Lung (tissue), 17 donors: ENCODE measurements at places on chromosomes 4 and X. TPM values are rescaled to one million over a fixed set of nuclear protein-coding genes. Genes with fewer than 3 reads are reported as not detected.
A peak's percentile ranks its signal among the peaks of the same experiment; 100 is the strongest.

GRCh38 chr4:2350982-2351381 lies 67.5 kb downstream of the ZFYVE28 start:
- no peak overlapping the region for H3K27ac ChIP-seq
- H3K27me3 ChIP-seq, result no peaks in the 10 kb centered on the region
- no peaks in the 10 kb centered on the region for H3K4me1 ChIP-seq
- H3K4me3 ChIP-seq, result no peak overlapping the region
- no peaks in the 10 kb centered on the region for H3K36me3 ChIP-seq

ASIC5 gene
- total RNA-seq, result not detected

DNA sequence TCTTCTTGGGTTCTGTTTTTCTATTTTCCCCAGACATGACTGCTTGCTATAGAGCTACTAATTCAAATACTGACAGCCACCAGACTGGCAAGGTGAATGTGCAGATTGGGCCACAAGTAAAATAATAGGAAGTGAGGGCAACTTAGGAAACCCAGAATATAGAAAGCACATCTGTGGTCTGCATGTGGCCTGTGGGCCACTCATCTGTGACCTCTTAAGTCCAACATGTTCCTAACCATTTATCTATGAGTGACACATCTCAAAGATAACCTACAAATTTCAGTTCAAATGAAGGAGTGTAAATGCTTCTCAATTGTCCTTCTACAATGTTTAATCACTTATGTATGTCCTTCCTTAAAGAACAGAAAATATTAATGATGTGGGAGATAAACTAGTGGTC lies 128.9 kb downstream of the REELD1 start:
- H3K4me1 ChIP-seq, result no peaks in the 10 kb centered on the region
- no peak overlapping the region for H3K27ac ChIP-seq
- no peak overlapping the region for H3K4me3 ChIP-seq

LIAS gene
- total RNA-seq, result 9.8 TPM

GRCh38 chr4:52566136-52567031 lies 92.7 kb downstream of the USP46 start:
- no peaks in the 10 kb centered on the region for H3K36me3 ChIP-seq
- H3K4me3 ChIP-seq, result no peak overlapping the region
- H3K27me3 ChIP-seq, result no peaks in the 10 kb centered on the region
- H3K27ac ChIP-seq, result no peak overlapping the region

GRCh38 chr4:2408401-2408958 lies 10.0 kb downstream of the ZFYVE28 start:
- no peak overlapping the region for H3K27ac ChIP-seq
- H3K4me3 ChIP-seq, result no peak overlapping the region
- no peaks in the 10 kb centered on the region for H3K36me3 ChIP-seq
- peaks cover 10% of the 10 kb centered on the region for H3K4me1 ChIP-seq
- H3K27me3 ChIP-seq, result no peaks in the 10 kb centered on the region

PDZD4 gene
- total RNA-seq, result 8.1 TPM

DNA sequence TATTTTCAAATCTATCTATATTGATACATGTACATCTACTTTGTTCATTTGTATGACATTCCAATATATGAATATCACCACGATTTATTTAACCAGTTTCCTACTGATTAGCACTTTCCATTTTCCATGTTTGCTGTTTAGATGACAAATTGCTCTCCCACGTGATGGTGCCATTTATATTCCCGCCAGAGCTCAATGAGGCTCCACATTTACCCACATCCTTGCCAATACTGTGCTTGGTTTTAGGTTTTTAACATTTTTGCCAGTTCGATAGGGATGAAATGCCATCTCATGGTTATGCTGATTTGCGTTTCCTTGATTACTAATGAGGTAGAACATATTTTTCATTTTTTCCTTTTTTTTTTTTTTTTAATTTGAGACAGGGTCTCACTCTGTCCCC lies 86.7 kb upstream of the TRIM2 start:
- H3K27me3 ChIP-seq, result no peaks in the 10 kb centered on the region
- DNase-seq, result no peak
- no peaks in the 10 kb centered on the region for H3K4me1 ChIP-seq
- H3K27ac ChIP-seq, result no peak overlapping the region

- no peak overlapping the region for H3K27ac ChIP-seq
- H3K4me3 ChIP-seq, result no peak overlapping the region
- H3K4me1 ChIP-seq, result no peaks in the 10 kb centered on the region
Measured at GRCh38 chr4:16916719-16917337, 18.4 kb upstream of the LDB2 start.

DNA sequence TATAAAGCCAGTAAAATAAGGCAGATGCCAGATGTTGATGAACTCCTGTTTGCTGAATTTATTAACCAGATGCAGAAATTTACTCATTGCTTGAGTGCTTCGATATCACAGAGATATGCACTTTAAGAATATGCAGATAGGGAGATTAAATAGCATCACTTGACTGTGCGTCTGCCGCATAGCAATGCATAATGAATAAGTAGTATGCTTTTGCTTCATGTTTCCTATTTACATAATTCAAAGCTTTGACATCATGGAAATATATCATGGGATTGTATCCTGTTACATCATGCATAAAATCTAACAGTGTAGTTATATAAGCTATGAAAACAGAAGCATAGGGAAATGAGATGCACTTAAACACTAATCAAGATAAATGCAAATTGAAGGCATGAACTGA lies 45.9 kb downstream of the VEGFC start:
- peaks cover 3% of the 10 kb centered on the region for H3K4me1 ChIP-seq
- no peak for DNase-seq
- no peak overlapping the region for H3K27ac ChIP-seq
- no peaks in the 10 kb centered on the region for H3K36me3 ChIP-seq
- no peaks in the 10 kb centered on the region for H3K27me3 ChIP-seq

CUL4B gene
- 32.2 TPM for total RNA-seq

DNA sequence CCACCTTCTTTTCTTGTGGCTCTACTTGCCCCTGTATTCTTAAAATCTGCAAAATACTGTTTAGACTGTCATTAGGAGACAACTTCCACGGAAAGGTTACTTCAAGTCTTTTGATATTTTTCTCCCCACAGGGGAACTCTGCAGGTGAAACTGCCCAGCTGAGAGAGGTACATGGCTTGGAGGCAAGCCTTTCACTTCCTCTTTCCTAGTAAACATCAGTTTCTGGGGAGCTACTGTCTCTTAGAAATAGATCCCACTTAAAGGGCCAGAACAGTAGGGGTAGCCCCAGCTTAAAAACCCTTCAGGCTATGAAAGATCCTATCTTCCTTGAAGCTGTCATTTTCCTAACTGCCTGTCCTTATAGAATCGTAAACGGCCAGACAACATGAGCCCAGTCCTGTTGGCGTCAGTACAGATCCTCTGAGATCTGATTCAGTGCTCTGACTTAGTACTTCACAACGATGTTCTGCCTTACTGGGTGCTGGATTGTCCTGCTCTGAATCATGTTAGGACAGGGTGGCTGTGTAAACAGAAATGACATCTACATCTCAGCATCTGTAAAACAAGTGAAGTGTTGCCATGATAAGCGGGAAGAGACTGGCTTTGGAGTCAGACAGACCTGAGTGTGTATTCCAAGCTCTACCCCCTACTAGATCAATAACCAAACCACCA lies 102.1 kb downstream of the ITIH6 start:
- no peaks in the 10 kb centered on the region for H3K36me3 ChIP-seq
- H3K27me3 ChIP-seq, result no peaks in the 10 kb centered on the region
- DNase-seq, result peak; percentile 7

DNA sequence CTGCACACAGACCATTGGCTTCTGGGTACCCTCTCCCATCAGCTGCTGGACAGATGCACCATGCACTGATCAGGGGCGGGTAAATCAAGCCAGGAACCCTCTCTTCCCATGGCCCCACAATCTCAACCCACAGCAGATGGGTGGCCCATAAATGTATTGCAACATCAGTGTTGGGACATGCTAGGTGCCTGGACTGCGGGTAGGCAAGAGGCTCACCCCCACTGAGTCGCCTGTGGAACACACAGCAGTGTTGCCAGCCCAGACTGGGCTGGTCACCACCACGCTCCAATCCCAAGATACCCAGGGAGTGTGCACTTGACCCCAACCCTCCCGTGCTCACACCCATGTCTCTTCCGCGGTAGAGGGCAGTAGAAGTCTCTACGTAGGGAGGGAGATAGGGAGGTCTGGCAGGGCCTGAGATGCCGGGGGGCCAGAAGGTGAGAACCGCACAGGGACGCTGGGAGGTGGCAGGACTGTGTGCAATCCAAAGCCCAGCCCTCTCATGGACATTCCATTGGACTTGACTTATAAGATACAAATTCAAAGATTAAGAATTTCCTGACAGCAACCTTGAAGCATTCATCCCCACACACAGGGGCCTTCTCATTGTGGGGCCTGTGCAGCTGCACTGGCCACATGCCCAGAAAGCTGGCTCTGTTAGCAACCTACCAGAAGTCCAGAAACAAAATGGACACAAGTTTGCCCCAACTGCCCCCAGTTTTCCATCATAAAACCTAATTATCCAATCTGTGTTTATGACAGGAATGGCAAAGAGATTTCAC lies 183.7 kb downstream of the NSUN7 start:
- H3K27me3 ChIP-seq, result no peaks in the 10 kb centered on the region
- no peak overlapping the region for H3K4me3 ChIP-seq
- H3K4me1 ChIP-seq, result peaks cover 2% of the 10 kb centered on the region
- DNase-seq, result peak; percentile 69
- peaks cover 6% of the 10 kb centered on the region for H3K36me3 ChIP-seq

GRCh38 chrX:113315927-113316326 lies 475.3 kb upstream of the AMOT start:
- DNase-seq, result no peak
- H3K27me3 ChIP-seq, result no peaks in the 10 kb centered on the region
- no peak overlapping the region for H3K4me3 ChIP-seq
- no peaks in the 10 kb centered on the region for H3K4me1 ChIP-seq
- no peaks in the 10 kb centered on the region for H3K36me3 ChIP-seq

KCNE5 gene
- 0.58 TPM for total RNA-seq

DNA sequence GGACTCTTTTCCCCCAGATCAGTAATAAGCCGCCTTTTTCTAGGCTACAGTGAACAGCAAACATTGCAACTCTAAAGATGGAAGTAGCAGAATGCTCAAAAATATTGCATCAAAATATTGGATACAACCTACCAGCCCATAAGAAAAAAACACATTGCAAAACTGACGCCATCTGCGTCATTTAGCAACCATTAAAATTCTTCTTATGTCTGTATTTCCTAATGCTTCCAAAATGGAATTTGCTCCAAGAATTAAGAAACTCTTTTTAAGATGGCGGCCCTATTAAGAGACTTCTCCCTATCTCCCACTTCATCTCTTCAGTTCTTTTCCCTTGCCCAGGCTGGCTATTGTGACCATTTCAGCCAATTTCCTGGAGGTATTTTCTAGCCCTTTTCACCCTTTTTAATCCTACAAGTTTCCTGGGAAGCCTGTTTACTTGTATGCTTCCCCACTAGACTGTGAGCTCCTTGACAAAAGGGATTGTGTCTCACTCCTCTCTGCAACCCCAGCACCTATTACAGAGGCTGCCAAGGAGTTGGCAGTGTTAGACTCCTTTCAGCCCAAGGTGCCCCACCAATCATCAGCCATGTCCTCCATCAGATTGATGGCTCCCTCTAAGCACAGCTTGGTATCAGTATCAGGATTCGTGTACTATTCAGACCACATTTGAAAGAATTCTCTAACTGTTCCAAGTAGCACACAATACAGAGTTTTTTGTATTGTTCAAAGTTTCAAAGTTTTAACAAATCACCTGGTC lies 4.4 kb downstream of the GPC3 start:
- H3K27ac ChIP-seq, result no peak overlapping the region
- no peak for DNase-seq
- H3K4me3 ChIP-seq, result no peak overlapping the region
- H3K36me3 ChIP-seq, result no peaks in the 10 kb centered on the region
- H3K4me1 ChIP-seq, result no peaks in the 10 kb centered on the region

GRCh38 chrX:94288325-94288724 lies 614.3 kb downstream of the FAM133A start:
- peaks cover 3% of the 10 kb centered on the region for H3K27me3 ChIP-seq
- H3K27ac ChIP-seq, result no peak overlapping the region
- H3K36me3 ChIP-seq, result no peaks in the 10 kb centered on the region
- no peak for DNase-seq
- no peaks in the 10 kb centered on the region for H3K4me1 ChIP-seq

- H3K4me1 ChIP-seq, result peaks cover 2% of the 10 kb centered on the region
- no peak overlapping the region for H3K27ac ChIP-seq
- DNase-seq, result no peak
- no peaks in the 10 kb centered on the region for H3K27me3 ChIP-seq
- H3K4me3 ChIP-seq, result no peak overlapping the region
- H3K36me3 ChIP-seq, result peaks cover 4% of the 10 kb centered on the region
Measured at GRCh38 chr4:76764251-76764650, 133.7 kb downstream of the SOWAHB start.

GRCh38 chrX:155819525-155819924 lies 61.6 kb upstream of the VAMP7 start:
- H3K4me3 ChIP-seq, result no peak overlapping the region
- H3K4me1 ChIP-seq, result no peaks in the 10 kb centered on the region
- H3K27ac ChIP-seq, result no peak overlapping the region
- no peaks in the 10 kb centered on the region for H3K27me3 ChIP-seq
- DNase-seq, result no peak

DNA sequence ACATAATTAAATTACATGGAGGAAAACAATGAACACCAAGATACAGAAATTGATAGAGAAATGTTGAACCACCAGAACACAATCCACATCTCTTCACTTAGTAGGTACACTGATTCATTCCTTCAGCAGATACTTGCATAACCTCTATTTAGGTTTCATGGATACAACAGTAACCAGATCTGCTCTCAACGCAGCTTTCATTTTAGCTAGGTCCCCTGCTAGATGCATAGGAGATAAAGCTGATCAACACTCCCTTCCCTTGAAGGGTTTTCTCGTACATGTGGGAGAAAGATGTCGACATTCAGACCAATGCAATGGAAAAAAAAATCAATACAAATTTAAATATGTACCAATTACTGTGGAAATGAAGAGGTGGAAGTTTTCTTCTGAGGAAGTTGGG lies 37.3 kb downstream of the UNC5C start:
- no peak overlapping the region for H3K4me3 ChIP-seq
- no peaks in the 10 kb centered on the region for H3K27me3 ChIP-seq
- peaks cover 3% of the 10 kb centered on the region for H3K36me3 ChIP-seq
- H3K27ac ChIP-seq, result no peak overlapping the region
- no peak for DNase-seq

DNA sequence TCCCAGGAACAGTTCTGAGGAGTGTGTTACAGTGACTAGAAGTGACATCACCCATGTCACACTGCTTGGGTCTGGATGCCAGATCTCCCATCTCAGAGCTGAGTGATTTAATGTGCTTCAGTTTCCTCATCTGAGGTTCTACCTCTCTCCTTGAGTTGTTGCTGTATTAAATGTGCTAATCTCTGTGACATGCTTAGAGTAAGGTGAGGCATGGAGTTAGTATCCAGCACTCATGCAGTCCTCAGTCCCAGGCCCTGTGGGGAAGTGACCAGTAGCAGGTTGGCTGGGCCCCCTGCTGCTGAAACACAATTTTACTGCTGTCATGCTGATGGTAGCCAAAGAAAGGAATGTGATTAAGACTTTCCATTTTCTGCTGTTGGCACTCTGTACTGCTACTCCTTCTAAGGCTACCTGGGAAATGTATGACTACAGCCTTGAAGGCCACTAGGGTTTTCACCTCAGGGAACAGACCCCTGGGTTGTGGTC lies 639.6 kb downstream of the MID1IP1 start:
- peaks cover 20% of the 10 kb centered on the region for H3K4me1 ChIP-seq
- no peak overlapping the region for H3K4me3 ChIP-seq
- H3K27ac ChIP-seq, result no peak overlapping the region
- DNase-seq, result no peak
- no peaks in the 10 kb centered on the region for H3K36me3 ChIP-seq

GRCh38 chr4:2963966-2964471 lies 648 bp downstream of the GRK4 start:
- H3K27me3 ChIP-seq, result no peaks in the 10 kb centered on the region
- peak; percentile 18 for DNase-seq
- peaks cover 8% of the 10 kb centered on the region for H3K4me1 ChIP-seq
- peaks cover 3% of the 10 kb centered on the region for H3K36me3 ChIP-seq

SPANXD gene
- not detected for total RNA-seq
